ENCODE measurements at places on chromosomes 5 and 9.

DNA sequence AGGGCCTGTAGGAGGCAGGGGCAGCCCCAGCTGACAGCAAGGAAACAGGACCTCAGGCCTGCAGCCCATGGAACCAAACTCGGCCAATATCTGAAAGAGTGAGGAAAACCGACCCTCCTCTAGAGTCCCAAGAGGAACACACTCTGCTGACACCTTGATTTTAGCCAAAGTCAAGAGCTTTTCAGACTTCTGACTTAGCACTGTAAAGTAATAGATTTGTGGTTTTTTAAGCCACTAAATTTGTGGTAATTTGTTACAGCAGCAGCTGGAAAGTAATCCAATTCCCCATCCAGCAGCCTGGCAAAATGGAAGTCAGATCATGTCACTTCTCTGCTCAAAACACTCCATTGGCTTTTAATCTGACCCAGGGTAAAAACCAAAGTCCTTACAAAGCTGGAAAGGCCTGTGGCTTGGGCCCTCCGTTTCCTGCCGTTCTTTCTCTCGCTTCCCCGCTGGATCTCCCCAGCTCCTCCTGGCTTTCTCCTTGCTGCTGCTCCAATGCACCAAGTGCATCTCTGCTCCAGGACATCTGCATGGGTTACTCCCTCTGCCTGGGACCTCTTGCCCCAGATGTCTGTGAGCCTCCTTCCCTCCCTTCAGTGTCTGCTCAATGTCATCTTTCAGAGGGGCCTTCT is 79.0 kb downstream of the C5orf15 start:
- DNase-seq: no peak

GRCh38 chr9:121853617-121854395 is 202.4 kb downstream of the DAB2IP start:
- DNase-seq: no peak

- DNase-seq: no peak
Observed at GRCh38 chr5:149838881-149839739, 105.5 kb downstream of the PDE6A start.

GRCh38 chr5:155475318-155475717 is 461.8 kb downstream of the KIF4B start:
- no peak for DNase-seq

DNA sequence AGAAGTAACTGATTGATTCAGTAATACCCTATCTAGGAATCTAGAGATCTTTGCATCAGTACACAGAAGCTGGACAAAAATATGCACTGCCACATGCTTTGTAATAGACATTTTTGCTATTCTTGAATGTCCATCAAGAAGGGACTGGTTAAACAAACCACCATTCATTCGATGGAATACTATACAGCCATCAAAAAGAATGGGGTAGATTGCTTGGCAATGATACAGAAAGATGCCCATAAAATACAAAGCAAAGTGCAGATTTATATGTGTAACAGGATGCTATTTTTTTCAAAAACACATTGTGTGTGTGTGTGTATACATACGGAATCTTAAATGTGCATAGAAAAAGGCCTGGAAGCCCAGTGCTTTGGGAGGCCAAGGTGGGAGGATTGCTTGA is 7.6 kb downstream of the TNIP1 start:
- no peak for DNase-seq

DNA sequence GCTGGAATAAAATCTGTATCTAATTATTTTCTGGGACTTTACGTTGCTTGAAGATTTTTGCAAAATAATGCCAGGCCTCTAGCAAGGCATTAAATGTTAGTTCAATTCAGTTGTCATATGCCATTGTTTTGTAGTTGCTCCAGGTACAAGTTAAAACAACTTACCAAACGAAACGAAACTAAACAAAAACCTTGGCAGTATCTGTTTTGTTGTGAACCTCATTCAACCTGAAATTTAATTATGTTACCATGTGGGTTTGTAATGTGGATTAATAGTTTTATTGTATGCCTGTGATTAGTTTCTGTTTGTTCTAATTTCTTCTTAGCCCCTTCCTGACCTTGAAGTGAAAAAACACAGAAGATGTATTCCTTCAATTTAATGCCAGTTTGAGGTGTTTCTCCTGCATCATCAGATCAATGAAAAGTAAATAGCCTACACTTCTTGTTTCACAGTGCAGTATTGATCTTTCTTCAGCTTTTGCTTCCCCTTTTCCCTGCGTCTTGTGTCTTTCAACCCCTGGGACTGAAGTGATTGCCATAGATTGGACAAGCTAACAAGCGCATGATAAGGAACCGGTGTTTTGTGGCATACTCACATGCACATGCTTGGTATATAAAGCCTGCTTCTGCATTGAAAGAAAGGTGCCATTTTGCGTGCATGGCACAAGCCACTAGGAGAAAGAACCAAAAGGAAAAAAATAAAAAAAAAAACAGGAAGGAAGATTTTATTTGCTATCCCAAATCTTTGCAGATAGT is 699.0 kb upstream of the ARRDC3 start:
- DNase-seq: no peak

DNA sequence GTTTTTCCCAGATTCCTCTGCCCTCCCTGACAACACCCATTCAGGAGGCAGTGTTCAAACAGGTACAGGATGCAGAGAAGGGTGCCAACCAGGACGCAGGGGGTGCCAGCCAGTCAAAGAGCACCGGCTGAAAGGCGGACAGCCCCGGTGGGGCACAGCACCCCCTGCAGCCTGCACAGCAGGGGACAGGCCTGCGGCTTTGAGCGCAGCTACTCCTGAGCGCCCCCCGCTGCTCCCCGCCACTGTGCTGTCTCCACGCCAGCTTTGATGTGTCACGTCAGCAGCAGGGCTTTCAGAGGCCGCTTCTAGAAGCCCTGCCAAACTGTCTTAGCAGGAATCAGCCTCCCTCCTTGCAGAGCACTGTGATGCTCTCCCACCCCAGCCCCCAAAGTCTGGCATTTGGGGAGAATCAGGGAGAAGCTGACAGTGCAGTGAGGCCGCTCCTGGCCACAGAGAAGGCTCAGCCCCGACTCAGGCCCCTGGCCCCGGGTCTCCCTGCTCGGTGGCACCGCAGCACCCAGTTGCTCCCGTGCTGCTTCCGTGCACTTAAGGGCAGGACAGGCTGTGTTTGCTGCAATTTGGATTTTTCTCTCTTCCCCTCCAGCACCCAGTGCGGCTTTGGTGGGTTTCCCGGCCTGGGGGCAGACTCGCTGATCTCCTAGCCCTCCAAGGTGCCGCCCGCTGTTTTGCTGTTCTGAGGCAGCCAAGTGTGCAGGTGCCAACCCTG is 20.3 kb downstream of the AK8 start:
- DNase-seq: peak; percentile 62

GRCh38 chr5:134577796-134578577 is 52.5 kb downstream of the JADE2 start:
- peak; percentile 94 for DNase-seq

DNA sequence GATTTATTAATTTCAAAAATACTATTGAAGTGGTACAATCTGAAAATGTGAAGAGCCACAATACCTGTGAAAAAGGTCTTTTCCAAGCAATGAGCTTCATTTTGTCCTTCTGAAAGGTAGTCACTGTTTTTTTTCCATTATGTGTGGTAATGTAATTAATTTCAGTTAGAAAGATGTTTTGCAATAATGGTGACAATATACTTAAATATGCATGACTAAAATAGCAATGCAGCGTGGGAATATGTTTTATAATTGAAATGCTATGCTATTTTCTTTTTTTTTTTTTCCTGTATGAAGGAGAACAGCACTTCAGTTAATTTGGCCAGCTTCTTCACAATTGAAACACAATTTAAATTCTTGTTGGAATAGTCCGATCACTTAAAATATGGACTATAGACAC is 41.9 kb downstream of the NPR3 start:
- DNase-seq: no peak

DNA sequence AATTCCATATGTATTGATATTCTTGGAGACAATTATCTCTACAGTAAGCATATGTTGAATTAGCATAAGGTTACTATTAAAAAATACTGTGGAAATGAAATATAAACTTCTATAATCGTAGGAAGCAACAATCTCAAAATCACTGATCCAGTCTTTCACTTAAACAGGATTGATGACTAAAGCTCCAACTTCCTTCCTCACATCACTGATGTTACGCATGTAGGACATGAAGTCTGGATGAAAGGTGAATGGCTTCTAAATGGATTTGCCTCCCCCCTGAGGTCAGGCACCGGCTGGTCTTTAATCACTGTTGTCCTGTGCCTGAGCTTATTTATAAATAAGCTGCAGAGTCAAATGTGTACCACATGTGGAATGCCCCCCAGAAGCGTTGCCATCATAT is 157.1 kb upstream of the NFIB start:
- DNase-seq: no peak

DNA sequence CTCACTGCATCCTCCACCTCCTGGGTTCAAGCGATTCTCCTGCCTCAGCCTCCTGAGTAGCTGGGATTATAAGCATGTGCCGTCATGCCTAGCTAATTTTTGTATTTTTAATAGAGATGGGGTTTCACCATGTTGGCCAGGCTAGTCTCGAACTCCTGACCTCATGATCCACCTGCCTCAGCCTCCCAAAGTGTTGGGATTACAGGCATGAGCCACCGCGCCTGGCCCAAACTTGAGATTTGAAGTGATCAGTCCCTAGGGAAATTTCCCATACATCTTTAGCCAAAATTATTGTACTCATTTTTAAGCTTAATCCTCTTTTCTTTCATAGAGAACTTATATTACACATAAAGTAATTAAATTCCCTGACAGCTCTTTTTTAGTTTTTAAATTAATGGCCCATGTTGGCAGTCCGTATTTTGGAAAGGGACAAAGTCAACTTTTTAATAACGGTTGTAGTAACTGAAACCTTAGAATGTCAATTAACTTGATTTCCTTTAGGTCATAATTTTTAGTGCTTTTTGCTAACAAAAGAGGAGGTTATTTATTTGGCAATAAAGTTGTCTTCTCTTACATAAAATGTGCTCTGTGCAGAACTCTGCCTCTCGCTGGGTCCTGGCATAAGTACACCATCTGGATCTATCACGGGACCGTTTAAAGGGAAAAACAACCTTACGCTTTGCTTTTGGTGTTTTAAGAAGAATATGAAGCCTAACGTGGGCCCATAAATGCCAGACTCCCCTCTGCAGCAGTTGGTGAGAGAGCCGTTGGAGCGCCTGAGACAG is 142.3 kb upstream of the OTULINL start:
- no peak for DNase-seq

DNA sequence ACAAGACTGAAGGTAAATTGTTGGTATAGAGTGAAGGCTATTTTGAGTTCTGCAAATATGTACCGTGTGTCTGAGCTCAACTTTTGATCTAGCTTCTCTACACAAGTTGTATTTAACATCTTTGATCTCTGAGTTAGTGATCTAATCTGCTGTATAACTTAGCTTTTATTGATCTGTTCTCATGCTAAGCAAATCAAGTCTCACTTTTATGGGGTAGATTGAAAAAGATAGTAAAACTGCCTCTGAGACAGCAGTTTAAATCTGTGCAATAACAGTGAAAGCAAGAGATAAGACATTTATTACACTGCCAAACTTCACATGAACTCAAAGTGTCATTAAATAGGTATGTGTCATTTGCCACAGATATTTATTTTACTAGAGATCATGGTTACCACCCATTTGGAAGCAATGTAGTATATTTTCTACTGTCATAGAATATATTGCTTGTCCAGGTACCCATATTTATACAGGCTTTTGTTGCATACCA is 477.3 kb downstream of the ISL1 start:
- no peak for DNase-seq

DNA sequence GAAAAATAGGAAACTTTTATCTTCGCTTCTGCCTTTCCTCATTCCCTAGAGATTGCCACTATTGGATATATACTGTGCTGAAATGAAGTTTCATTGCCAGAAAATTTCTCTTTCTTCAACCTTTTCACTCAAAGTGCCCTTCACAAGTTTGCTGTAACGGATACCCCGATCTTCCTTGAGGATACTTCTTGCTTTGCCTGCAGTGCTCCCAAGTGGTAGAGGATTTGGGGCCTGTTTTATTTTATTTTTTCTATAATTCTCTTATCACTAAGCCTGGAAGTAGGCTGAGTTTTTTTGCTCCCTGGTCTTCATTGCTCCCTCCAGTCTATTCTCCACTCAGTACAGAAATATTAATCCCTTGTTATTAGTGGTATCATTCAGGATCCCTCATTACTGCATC is 481.4 kb upstream of the CDH18 start:
- no peak for DNase-seq

DNA sequence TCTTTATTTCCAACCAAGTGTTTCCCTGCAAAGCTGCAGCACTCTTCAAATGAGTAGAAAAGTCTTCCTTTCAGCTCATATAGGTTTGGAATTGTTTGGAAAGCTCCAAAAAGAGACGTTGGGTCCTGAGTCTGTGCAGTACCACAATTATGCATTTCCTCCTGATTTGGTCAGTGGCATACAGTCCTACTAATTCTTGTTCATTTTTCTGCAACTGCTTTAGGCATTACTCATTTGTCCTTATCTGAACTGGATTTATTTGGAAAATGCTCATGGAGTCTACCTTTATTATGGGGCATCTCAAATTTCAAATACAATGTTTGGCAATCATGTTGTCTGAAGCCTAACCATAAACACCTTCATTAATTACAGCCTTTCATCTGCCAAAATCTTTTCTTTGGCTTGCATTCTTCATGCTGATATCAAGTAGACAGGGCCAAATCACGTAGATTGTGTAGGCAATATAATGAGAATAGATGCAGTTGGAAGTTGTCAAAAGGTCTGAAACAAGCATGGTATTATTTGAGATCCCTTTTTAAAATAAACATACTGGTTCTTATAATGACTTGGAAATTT is 232.8 kb downstream of the TLE1 start:
- DNase-seq: no peak

GRCh38 chr5:125470280-125470902 is 724.0 kb upstream of the ZNF608 start:
- DNase-seq: no peak

GRCh38 chr5:83473346-83474160 is 2.0 kb downstream of the VCAN start:
- DNase-seq: peak; percentile 100

GRCh38 chr9:71079451-71079850 is 42.0 kb downstream of the TRPM3 start:
- no peak for DNase-seq

DNA sequence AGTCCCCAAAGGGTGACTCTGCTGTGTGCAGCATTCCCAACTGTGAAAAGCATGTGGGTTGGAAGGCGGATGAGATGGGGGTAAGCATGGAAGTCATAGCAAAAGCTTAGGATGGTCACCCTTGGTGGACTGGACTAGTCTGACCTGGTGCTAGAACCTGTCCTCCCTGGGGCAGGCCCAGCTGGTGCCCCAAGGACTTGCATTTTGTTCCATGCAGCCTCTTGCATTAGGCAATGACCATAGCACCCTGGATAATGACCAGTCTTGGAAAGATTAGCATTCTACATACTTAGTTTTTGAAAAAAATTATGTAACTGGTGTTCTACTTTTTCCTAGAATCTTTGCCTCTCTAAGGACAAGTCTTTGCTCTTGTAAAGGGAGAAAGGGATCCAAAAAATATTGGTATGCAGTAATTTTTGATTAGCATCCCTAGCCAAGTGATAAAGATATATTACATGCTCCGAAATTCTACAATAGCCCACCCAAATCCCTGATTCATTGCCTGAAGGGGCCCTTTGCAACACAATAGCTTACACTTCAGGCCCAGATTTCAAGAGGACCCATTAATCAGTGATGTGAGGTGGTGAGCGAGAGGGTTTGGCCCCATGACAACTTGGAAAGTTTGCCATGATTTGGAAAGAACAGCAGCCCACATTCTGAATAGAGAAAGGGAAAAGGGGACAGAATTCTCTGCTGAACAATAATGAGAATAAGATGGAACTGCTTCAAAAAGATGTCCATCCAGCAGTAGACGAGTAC is 93.3 kb upstream of the CD180 start:
- no peak for DNase-seq

GRCh38 chr9:122468735-122469134 is 9.0 kb downstream of the OR1J1 start:
- no peak for DNase-seq
